ENCODE measurements at places on chromosomes 13 and 19.
A peak's percentile ranks its signal among the peaks of the same experiment; 100 is the strongest.

GRCh38 chr13:48579165-48579918 is 46.5 kb upstream of the RCBTB2 start:
- no peak for DNase-seq

- DNase-seq = no peak
Measured at GRCh38 chr13:75600371-75600770, 35.8 kb upstream of the LMO7 start.

DNA sequence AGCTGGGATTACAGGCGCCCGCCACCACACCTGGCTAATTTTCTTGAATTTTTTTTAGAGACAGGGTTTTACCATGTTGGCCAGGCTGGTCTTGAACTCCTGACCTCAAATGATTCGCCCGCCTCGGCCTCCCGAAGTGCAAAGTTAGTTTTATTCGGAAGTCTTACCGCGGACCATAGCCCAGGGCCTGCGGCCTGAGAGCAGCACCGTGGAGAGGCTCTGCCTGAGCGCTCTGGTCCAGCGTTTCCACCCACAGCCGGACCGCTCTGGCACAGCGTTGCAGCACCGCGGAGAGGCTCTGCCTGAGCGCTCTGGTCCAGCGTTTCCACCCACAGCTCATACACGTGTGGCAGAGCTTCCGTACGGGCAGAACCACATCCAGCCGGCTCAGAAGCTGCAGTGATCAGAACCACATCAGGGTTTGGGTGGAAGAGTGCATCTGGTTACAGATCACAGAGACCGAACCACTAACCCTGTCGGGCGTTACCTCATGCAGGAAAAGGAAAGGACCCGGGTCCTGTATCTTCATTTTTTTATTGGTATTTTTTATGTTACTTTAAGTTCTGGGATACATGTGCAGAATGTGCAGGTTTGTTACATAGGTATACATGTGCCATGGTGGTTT is 102.4 kb upstream of the SOX1 start:
- DNase-seq = no peak

DNA sequence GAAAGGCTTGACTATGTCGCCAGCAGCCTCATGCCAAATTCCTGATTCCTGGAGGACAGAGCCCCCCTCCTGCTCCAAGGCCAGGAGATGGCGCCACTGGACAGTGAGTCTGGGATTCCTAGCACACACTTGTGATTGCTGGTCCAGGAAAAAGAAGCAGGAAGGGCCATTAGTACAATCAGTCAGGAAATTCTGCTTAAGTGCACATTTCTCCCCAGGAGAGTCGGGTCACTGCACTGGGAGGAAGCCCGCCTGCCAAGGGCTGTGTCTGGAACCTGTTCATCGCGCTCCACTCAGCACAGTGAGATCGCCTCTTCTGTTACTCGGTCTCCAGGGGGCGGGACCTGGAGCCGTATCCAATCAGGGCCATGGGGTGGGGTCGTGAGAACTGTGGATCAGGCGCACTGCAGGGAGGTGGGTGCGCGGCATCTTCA is 65.1 kb downstream of the ZNF823 start:
- no peak for DNase-seq

- DNase-seq = no peak
Measured at GRCh38 chr19:47644743-47645482, 36.0 kb downstream of the BICRA start.

DNA sequence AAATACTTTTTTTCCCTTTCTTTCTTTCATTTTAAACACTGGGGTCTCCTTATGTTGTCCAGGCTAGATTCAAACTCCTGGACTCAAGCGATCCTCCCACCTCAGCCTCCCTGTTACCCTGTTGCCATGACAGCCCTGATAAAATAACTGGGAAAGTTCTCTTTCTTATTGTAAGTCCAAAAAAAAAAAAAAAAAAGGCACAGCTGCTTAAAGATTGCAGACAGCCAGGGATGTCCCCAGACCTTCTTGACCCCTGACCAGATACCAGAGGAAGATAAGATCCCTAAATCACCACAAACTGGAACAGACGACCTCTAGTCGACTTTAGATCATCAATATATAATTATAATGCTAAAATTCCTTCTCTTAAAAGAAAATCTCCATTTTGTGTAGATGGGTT is 1.1 kb upstream of the MVB12A start:
- no peak for DNase-seq

GRCh38 chr13:39688699-39689405 is 33.4 kb downstream of the COG6 start:
- no peak for DNase-seq

DNA sequence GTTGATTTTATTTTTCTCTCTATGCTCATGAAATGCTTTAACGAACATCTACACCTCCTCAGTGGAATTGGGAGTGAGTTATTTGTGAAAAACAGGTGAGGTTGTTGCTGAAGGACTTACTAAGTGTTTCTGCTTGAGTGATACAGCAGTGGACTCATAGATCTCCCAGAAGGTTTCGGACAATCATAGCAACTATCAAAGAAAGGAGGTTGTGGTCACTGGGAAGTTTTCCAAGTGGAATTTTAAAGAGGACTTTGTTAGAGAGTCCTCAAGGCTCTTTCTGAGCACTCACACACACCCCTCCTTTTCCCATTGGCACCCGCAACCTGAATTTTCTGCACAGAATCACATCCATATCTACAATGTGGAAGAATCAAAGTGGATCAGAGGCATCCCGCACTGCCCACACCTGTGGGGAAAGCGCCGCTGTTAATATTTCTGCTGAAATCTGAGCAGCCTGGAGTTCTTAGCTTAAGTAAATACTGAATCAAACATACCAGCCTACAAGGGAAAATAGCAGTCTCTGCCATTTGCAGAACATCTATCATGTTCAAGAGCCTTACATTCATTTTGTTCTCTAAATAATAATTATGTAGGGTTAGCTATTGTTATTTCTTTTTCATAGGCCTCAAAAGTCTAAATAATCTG is 719.4 kb downstream of the DIAPH3 start:
- DNase-seq = no peak

DNA sequence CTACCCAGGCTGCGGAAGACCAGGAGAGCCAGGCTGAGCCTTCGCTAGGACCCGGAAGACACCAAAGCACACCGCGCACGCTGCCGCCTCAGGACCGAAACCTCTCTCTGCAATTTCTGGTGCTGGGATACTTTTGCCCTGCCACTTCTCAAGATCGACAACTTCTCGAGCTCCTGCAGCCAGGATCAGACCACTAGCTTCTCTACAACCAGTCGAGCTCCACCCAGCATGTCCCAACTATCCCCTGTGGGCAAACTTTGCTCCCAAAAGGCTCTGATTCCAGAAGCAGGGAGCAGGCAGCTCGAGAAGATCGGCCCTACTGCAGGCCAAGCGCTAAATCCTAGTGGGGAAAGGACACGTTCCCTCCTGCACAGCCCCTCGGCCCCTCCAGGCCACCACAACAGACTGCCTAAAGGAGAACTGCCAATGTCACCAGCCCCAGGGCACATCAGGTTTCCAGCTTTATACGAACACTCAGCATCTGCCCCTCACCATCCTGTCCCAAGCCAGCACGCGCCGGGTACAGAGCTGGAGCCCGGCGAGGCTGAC is 979 bp downstream of the AKAP8 start:
- peak; percentile 47 for DNase-seq

GRCh38 chr13:79987761-79988160 is 353.2 kb downstream of the SPRY2 start:
- DNase-seq = no peak

DNA sequence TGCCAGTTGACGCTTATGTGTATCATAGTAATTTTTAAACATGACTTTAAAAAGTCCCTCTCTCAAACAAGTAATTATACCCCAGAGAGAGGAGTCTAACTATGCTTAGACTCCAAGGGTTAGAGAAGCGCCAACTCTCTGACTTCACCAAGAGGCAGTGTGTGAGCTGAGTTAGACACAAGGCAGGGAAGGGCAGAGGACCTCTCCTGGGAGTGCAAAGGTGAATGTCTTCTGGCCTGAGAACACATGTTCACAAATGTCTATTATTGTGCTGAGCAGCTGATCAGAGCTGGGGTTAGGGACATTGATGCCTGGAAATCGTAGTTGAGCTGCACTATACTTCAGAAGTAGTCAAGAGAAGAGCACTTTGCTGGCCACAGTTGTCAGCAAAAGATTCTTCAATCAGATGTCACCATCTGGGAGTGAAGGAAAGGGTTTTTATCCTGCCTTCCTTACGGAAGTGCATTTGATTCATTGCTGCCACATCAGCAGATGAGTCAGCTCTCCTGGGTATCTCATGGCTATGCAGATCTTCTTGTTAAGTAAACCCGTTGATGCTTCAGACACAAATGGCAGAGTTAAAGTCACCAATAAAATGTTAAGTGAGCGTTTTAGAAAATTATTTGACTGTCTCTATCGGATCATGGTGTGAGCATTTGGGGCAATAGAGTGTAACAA is 283.2 kb upstream of the ARGLU1 start:
- DNase-seq = no peak

GRCh38 chr19:5743630-5744029 is 23.2 kb downstream of the CATSPERD start:
- DNase-seq = no peak

GRCh38 chr13:37263871-37264270 is 158.4 kb upstream of the CSNK1A1L start:
- no peak for DNase-seq

DNA sequence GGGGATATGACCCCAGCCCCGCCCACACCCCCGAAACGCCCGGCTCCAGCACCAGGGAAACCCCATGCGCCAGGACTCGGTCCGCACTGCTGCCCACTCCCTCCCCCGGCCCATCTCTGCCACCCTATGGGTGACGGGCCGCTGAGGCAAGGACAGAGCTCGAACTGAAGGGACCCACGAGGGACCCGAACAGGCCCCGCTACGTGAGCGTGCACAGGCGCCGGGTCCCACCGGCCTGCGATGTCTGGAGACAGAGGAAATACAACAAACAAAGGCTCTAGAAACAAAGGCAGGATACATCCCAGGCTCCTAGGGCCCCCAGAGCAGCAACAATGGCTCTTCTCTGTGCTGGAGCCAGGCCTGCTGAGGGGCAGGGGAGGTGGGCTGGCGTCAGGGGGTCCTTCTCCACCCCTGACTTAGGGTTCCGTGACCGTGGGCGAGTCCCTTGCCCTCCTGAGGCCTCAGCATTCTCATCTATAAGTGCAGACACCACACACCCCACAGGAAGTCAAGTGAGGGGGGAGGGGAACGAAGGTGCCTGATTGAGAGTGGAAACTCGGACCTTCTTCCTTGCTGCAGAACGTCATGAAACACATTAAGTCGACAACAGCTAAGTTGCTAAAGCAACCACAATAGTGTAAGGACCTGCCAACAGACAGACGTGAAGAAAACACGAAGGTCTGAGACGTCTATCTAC is 3.1 kb downstream of the ABHD17A start:
- DNase-seq = peak; percentile 61

DNA sequence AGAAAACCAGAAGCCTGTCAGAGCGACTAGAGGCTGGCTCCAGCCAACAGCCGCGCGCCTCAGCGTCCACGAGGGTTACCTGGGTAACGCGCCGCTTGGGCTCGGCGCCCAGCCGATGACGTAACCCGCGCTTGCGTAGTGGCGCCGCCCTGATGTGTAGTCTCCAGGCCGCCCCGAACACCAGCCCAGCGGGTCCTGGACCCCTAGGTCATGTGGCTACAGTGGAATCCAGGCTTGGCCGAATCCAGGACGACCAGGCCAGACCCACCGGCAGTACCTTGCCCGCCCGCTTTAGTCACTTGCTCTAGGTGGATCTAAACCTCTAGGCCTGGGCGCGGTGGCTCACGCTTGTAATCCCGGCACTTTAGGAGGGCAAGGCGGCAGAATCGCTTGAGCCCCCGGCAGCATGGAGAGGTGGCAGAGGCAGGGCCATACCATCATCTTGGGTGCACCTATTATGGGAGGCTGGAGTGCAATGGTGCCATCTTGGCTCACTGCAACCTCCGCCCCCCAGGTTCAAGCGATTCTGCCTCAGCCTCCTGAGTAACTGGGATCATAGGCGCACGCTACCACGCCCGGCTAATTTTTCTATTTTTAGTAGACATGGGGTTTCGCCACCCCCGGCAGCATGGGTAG is 7.2 kb upstream of the ZNF606 start:
- peak; percentile 45 for DNase-seq

GRCh38 chr13:24742294-24742693 is 21.7 kb upstream of the RNF17 start:
- no peak for DNase-seq

DNA sequence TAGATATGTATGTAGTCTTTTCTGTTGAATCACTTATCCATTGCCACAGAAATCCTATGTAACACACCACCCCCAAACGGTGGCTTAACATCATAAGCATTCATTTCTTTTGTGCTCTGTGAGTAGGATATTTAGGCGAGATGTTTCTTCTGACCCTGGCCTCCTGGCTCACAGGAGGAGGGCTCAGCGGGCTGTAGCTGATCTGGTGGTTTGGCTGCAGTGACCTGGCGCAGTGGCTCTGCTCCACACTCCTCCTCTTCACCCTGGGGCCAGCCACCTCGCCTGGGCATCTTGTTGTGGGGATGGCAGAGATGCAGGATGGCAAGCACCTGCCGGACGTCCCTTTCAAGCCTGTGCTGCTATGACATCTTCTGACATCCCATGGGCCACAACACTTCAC is 147.1 kb upstream of the IRS2 start:
- no peak for DNase-seq

DNA sequence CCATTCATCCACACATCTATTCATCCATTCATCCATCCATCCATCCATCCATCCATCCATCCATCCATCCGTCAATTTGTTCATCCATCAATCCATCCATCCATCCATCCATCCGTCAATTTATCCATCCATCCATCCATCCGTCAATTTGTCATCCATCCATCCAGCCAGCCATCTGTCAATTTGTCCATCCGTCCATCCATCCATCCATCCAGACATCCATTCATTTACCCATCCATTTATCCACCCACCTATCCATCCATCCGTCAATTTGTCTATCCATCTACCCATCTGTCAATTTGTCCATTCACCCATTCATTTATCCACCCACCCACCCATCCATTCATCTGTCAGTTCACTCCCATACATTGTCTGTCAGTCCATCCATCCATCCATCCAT is 209.5 kb upstream of the ZNF536 start:
- no peak for DNase-seq

Data from naive thymus-derived CD4-positive, alpha-beta T cell (primary cell).